A549 treated with Mapracorat at 1 μM for 4 hours (cell line): ENCODE measurements at places on chromosomes 12 and 14. TPM values are rescaled to one million over a fixed set of nuclear protein-coding genes. Genes with fewer than 3 reads are reported as not detected.

Gene SLC17A8
- total RNA-seq = 0.03 TPM in 1 of 5 replicates, not detected in the others

Gene NIN
- total RNA-seq = 11.4 to 18.1 TPM (median 14.9 TPM) in 5 replicates

Gene FOXG1
- 0.13 to 0.23 TPM (median 0.15 TPM) in 5 replicates for total RNA-seq

Gene PRIMA1
- total RNA-seq = 0.28 to 0.47 TPM (median 0.32 TPM) in 5 replicates

Gene SBNO1
- total RNA-seq = 17.6 to 28.0 TPM (median 22.2 TPM) in 5 replicates

Gene PTPRR
- 0.20 to 0.43 TPM (median 0.32 TPM) in 5 replicates for total RNA-seq

Gene GAPDH
- 7,029 to 9,300 TPM (median 8,522 TPM) in 5 replicates for total RNA-seq

Gene BEST3
- total RNA-seq = 0.95 to 2.1 TPM (median 1.8 TPM) in 5 replicates

Gene RD3L
- not detected in 5 replicates for total RNA-seq

Gene NFATC4
- 0.16 to 0.42 TPM (median 0.18 TPM) in 5 replicates for total RNA-seq

Gene DCN
- total RNA-seq = not detected in 5 replicates

Gene CPNE6
- total RNA-seq = not detected in 5 replicates

Gene TAS2R10
- 0.22 TPM in 1 of 5 replicates, not detected in the others for total RNA-seq

Gene TBX5
- total RNA-seq = not detected in 5 replicates

Gene PCED1B
- 18.0 to 24.5 TPM (median 22.6 TPM) in 5 replicates for total RNA-seq

Gene TGM1
- total RNA-seq = 0.89 to 1.9 TPM (median 1.4 TPM) in 5 replicates

Gene MSRB3
- total RNA-seq = 18.5 to 29.2 TPM (median 21.9 TPM) in 5 replicates

Gene BEGAIN
- total RNA-seq = 5.9 to 9.6 TPM (median 7.4 TPM) in 5 replicates

Gene BATF
- 0.15 TPM in 1 of 5 replicates, not detected in the others for total RNA-seq

Gene WNT5B
- total RNA-seq = 1.8 to 2.9 TPM (median 2.6 TPM) in 5 replicates
